ENCODE measurements at places on chromosomes 7 and 10. TPM values are rescaled to one million over a fixed set of nuclear protein-coding genes. Genes with fewer than 3 reads are reported as not detected.

CLRN3 gene
- not detected for total RNA-seq

- peak; percentile 61 for DNase-seq
These were observed 58.6 kb upstream of the OPALIN start for GRCh38 chr10:96417441-96417840.

GRCh38 chr10:98694014-98694413 lies 247.3 kb upstream of the HPS1 start:
- DNase-seq = no peak

- no peak for DNase-seq
These were observed 40.2 kb upstream of the ATXN7L1 start for GRCh38 chr7:105916603-105917002.

GRCh38 chr7:134565643-134566136 lies 16.8 kb downstream of the AKR1B15 start:
- no peak for DNase-seq

GRCh38 chr10:89428877-89429276 lies 14.5 kb downstream of the IFIT5 start:
- no peak for DNase-seq

DNA sequence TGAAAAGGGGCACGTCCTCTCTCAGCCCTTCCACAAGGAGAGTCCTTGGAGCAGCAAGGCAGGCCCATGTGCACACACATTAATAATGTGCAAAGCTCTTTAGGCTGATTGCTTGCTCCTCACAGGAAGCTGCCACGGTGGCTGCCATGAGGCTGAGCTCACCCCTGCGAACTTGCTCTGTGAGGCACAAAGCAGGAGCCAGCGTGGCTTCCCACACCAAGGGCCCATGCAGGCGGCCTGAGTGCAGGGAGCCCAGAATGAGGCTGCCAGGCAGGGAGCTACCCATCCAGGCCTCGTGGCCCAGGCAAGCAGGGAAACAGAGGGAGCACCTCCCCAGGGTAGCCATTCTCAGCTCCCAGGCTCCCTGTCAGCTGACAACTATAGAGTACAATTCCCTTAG lies 242.9 kb downstream of the GRID1 start:
- no peak for DNase-seq

DNA sequence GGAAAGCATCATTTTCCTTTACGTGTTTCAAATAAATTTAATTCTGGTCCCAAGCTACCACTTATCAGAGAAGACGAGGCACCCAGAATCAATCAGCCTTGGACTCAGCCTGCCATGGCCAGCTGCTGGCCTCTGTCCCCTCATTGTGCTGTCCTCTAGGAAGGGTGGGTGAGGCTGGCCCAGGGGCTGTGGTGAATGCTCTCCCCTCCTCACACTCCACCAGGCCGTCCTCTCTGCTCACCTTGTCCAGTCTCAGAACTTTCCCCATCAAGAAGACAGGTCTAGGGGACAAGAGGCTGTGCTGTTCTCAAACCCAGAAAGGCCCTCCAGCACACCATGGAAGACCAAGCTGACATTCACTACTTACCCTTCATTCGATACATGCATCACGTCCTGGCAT lies 36.4 kb downstream of the CXCL12 start:
- DNase-seq = no peak

- DNase-seq = no peak
These were observed 231.6 kb downstream of the TEX36 start for GRCh38 chr10:125451319-125451718.

DNA sequence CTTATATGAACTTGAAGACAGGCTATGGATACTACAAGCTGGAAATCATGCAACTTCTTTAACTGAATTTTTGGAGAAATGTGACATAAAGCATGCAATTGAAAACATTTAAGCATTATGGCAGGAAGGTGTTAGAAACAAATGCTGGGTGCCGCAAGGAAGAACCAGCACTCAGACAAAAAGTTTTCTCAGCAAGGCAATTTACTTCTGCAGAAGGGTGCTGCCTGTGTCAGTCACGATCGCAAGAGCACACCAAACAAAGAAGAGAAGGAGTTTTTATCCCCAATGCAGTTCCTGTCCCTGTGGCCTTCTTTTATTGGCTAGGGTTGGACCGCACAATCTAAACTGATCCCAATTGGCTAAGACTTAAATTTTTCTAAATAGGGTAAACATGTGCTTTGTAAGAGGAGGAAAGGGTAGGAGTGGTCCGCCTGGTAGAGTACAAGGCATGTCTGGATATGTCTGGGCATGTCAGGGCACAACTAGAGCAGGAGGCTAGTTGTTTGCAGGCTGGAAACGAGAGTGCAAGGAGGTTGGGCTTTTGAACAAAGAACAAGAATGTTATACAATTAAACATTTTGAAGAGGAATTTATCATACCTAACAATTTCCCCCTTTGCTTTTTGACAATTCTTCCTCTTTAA lies 109.6 kb upstream of the FAM3C start:
- DNase-seq = no peak

SHTN1 gene
- 6.3 TPM for total RNA-seq

- DNase-seq = no peak
These were observed 88.0 kb downstream of the FANK1 start for GRCh38 chr10:125984346-125984745.
